CD8-positive, alpha-beta memory T cell (primary cell): ENCODE measurements at places on chromosomes 12 and 14.
A peak's percentile ranks its signal among the peaks of the same experiment; 100 is the strongest.

DNA sequence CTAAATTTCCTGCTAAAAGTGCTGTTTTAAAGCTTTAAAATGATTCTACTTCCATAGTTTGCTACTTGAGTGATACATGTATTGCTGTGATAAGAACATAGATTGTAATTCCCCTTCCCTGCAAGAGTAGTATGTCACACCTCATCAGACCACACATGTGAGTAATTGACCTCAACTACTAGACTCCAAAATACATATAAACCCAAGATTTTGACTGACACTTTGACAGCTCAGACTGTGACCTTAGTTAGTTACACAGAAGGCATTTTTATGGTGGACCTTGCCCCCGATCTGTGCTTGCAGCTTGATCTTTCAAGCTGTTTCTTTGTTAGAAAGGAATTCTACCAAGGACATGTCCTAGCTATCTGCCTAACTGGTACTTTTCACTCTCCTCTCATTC, 18.6 kb downstream of the APOBEC1 start:
- no peak overlapping the region for H3K27ac ChIP-seq
- no peaks in the 10 kb centered on the region for H3K27me3 ChIP-seq
- no peaks in the 10 kb centered on the region for H3K36me3 ChIP-seq
- H3K4me3 ChIP-seq: no peak overlapping the region

- no peak overlapping the region for H3K4me3 ChIP-seq
- DNase-seq: no peak
- no peaks in the 10 kb centered on the region for H3K36me3 ChIP-seq
- no peak overlapping the region for H3K27ac ChIP-seq
- H3K4me1 ChIP-seq: peaks cover 4% of the 10 kb centered on the region
- H3K27me3 ChIP-seq: peaks cover 9% of the 10 kb centered on the region
These were observed 7.0 kb downstream of the KCNH3 start for GRCh38 chr12:49545815-49546214.

DNA sequence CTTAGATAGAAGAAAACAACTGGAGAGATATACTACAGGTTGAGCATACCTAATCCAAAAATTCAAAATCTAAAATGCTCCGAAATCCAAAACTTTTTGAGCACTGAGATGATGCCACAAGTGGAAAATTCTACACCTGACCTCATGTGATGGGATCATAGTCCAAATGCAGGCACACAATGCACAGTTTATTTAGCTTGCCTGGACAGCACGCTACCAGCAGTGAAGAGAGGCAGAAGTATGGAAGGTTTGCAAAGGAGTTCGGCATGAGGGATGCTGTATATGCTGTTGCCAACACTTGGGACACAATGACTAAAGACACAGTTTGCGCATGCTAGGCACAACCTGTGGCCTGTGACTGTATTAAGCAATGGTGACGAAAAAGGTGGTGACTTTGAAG, 58.1 kb upstream of the CAND1 start:
- no peak for DNase-seq
- H3K27me3 ChIP-seq: no peaks in the 10 kb centered on the region
- no peak overlapping the region for H3K4me3 ChIP-seq
- no peaks in the 10 kb centered on the region for H3K4me1 ChIP-seq

- H3K36me3 ChIP-seq: no peaks in the 10 kb centered on the region
- no peaks in the 10 kb centered on the region for H3K4me1 ChIP-seq
- no peak overlapping the region for H3K4me3 ChIP-seq
- no peak overlapping the region for H3K27ac ChIP-seq
- DNase-seq: no peak
These were observed 434.6 kb upstream of the RGS6 start for GRCh38 chr14:71497645-71498086.

DNA sequence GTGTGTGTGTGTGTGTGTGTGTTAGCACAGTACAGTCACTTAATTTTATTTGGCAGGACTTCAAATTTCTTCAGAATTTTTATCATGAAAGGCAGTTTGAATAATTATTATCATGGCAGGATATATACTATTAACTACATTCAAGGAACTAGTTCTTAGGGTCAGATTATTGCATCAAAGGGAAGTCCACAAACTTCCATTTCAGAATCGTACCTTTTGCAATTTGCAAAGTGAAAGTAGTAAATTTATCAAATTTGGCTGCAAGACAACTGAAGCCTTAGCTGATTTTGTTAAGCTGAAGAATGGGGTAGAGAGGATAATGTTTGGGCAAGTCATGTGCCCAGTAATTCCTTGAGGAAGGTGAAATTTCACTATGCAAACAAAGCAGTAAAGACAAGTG, 68.2 kb downstream of the PLEKHG7 start:
- no peak overlapping the region for H3K4me3 ChIP-seq
- no peaks in the 10 kb centered on the region for H3K27me3 ChIP-seq

DNA sequence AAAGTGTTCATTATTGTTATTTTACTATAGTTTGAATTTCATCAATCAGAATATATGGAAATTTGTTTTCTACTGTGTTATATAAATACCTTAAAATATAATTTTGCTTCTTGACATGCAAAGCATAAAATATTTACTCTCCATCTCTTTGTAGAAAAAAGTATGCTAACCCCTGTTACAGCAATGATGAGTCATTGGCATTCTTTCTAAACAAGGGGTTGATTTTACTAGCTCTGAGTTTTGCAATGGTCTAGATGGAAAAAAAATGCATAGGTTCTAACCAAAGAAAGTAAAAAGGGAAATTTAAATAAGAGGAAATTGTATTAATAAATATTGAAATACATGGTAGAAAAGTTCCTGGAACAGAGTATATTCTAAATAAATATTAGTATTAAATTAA, 990.2 kb upstream of the ATXN7L3B start:
- no peaks in the 10 kb centered on the region for H3K27me3 ChIP-seq
- no peaks in the 10 kb centered on the region for H3K4me1 ChIP-seq
- H3K4me3 ChIP-seq: no peak overlapping the region
- H3K27ac ChIP-seq: no peak overlapping the region

GRCh38 chr12:70849265-70849960, 71.1 kb downstream of the PTPRR start:
- H3K4me3 ChIP-seq: no peak overlapping the region
- H3K36me3 ChIP-seq: no peaks in the 10 kb centered on the region
- no peaks in the 10 kb centered on the region for H3K4me1 ChIP-seq
- no peaks in the 10 kb centered on the region for H3K27me3 ChIP-seq

- H3K4me1 ChIP-seq: no peaks in the 10 kb centered on the region
- no peaks in the 10 kb centered on the region for H3K27me3 ChIP-seq
- no peak overlapping the region for H3K27ac ChIP-seq
- no peaks in the 10 kb centered on the region for H3K36me3 ChIP-seq
These were observed 59.2 kb downstream of the CCNK start for GRCh38 chr14:99540196-99541032.

GRCh38 chr14:80770114-80770908, 171.2 kb downstream of the CEP128 start:
- no peak overlapping the region for H3K4me3 ChIP-seq
- H3K4me1 ChIP-seq: no peaks in the 10 kb centered on the region
- no peaks in the 10 kb centered on the region for H3K36me3 ChIP-seq
- no peaks in the 10 kb centered on the region for H3K27me3 ChIP-seq
- DNase-seq: no peak

DNA sequence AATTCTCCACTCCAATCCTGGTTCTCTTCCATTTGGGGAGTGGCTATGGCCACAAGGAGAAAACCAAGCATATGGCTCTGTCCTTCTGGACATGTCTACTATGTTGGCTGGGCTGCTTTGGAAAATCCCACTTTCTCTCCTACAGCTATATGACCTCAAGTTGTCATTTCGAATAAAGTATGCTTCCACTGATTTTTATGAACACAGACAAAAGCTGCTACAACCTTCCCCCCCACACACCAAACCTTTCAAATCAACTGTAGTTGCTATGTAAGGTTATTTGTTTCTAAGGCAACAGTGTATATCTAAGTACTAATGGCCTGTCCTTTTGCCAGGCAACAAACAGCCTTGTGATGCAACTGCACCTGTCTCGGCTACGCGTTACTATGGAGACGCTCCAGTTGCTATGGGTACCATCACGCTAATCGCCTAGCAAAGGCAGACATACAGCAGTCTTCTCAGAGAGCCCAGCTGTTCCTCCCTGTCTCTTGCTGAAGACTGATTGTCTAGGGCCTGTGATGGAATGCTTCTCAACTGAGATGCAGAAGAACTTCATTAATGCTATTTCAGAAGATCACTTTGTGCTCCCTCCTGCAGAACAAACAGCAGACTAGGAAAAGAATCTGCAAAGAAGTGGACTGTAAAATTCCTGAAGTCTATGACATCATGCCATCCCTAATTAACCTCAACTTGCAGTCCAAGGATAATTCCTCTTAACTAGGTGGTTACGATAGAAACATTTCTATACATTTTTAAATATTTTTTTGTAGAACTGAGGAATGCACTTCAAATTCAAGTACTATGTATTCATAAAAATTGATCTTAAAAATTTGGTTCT, 67.6 kb downstream of the FOXN3 start:
- H3K27ac ChIP-seq: no peak overlapping the region
- H3K4me3 ChIP-seq: no peak overlapping the region
- DNase-seq: no peak

GRCh38 chr14:60357551-60358149, 108.6 kb downstream of the PPM1A start:
- H3K36me3 ChIP-seq: no peaks in the 10 kb centered on the region
- no peaks in the 10 kb centered on the region for H3K27me3 ChIP-seq
- no peak for DNase-seq
- H3K4me3 ChIP-seq: no peak overlapping the region
- H3K4me1 ChIP-seq: no peaks in the 10 kb centered on the region
- no peak overlapping the region for H3K27ac ChIP-seq

- H3K4me1 ChIP-seq: no peaks in the 10 kb centered on the region
- no peaks in the 10 kb centered on the region for H3K27me3 ChIP-seq
- H3K27ac ChIP-seq: no peak overlapping the region
- DNase-seq: no peak
- no peaks in the 10 kb centered on the region for H3K36me3 ChIP-seq
- H3K4me3 ChIP-seq: no peak overlapping the region
These were observed 57.9 kb downstream of the OTX2 start for GRCh38 chr14:56752428-56752827.

- H3K4me3 ChIP-seq: peak overlapping the region; percentile 73
- H3K27ac ChIP-seq: peak overlapping the region; percentile 79
- peak; percentile 19 for DNase-seq
- H3K27me3 ChIP-seq: no peaks in the 10 kb centered on the region
These were observed 17.4 kb upstream of the LYZ start for GRCh38 chr12:69330475-69331473.

DNA sequence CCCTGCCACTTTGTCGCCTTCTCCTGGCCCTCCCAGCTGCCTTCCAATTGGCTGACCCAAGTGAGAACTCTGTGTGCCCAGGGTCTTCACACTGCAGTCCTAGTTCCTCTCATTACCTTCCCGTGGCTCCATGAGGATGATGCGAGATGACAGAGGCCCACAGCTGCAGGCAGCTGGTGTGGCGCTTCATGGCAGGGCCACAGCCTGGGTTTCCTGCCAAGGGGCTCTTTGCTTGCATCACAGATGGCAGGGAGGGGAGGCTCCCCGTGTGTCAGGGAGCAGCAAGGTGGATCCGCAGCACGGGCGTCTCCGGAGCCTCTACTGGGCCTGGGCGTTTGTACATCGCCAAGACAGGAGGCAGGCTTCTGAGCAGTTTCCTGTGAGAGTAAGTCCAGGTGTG, 28.9 kb downstream of the DEGS2 start:
- no peak for DNase-seq
- H3K27ac ChIP-seq: no peak overlapping the region
- no peak overlapping the region for H3K4me3 ChIP-seq

DNA sequence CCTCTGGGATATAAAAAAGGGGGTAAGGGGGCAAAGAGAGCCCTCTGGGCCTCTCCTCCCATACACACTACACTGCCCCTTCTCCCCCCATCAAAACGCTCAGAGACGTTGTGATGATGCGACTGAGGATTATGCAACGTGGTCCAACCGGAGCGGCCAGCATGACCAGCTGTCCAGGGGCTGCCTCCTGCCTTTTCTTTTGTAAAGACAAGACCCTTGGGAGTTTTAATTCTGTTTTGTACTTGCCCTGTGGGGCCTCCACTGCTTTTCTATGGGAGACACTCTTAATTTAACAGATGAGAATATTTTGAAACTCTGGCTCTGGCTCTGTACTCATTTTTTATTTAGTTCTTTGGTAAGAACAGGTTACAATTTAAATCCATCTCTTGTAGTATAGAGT, 7.2 kb downstream of the MBD6 start:
- H3K4me1 ChIP-seq: peaks cover 3% of the 10 kb centered on the region
- DNase-seq: no peak
- no peak overlapping the region for H3K4me3 ChIP-seq
- H3K27me3 ChIP-seq: no peaks in the 10 kb centered on the region
- H3K36me3 ChIP-seq: peaks cover 60% of the 10 kb centered on the region
- H3K27ac ChIP-seq: no peak overlapping the region

DNA sequence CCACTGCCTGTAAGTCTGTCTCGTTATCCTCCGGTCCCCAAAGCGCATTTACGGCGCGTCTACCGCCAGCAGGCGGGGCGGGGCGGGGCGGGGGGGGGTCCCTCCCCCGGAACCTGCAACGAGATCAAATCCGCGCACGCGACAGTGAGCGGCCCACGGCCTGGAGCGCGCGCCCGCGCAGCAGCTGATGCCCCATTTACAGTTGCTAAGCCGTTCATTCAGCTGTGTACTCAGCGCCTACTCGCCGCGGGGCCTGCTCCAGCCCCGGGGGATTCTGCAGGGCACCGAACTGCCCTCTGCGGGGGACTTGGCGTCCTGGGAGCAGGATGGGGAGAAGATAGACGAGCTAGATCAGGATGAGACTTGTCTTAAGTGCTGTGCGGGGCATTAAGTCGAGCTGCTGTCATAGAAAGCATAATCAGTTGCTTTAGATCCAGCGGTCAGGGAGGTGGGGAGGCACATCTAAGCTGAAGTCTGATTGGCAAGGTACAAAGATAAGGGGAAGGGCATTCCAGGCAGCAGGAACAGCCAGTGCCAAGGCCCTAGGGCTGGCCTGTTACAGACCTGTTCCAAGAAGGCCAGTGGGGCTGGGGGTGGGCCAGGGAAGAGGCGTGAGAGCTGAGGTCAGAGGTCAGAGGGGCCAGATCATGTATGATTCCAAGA, 1.4 kb upstream of the CCDC85C start:
- no peaks in the 10 kb centered on the region for H3K36me3 ChIP-seq
- peak overlapping the region; percentile 66 for H3K4me3 ChIP-seq
- peak; percentile 74 for DNase-seq

- peaks cover 39% of the 10 kb centered on the region for H3K27me3 ChIP-seq
- DNase-seq: peak; percentile 70
- H3K36me3 ChIP-seq: no peaks in the 10 kb centered on the region
- H3K4me1 ChIP-seq: peaks cover 13% of the 10 kb centered on the region
These were observed 1.3 kb downstream of the PRPH start for GRCh38 chr12:49296034-49296835.

DNA sequence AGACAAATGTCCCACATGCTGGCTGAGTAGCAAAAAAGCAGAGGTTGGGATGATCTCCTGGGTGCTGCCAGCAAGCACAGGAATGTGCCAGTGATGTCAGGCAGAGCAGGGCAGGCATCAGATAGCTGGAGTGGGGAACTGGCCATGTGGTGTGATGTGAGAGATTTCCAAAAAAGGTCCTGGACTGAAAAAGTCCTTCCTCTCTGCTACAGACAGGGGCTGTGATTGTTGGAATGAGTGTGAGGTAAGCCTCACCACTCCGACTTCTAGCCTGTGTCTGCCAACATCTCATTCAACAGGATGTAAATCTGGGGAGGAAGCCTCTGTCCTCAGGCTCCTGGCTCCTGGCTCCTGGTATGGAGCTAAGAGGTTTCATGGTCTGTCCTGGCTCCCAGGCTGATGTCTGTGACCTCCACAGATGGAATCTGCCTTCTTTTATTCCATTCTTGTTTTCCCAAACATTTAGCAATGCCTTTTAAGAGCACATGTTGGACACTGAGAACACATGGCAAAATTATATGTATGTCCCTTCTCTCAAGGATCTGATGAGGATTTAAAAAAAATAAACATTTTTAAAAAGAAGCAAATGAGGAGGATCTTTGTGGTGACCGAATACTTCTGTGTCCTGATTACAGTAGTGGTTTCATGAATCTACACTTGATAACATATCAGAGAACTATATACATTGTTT, 50.1 kb upstream of the STK38L start:
- no peak overlapping the region for H3K27ac ChIP-seq
- H3K36me3 ChIP-seq: no peaks in the 10 kb centered on the region
- H3K4me1 ChIP-seq: no peaks in the 10 kb centered on the region
- no peak overlapping the region for H3K4me3 ChIP-seq
